ENCODE measurements at places on chromosomes 5 and 9.

- DNase-seq: peak; percentile 80
Observed at GRCh38 chr5:74394916-74395880, 245.3 kb downstream of the ENC1 start.

GRCh38 chr9:93198838-93199625, 15.1 kb downstream of the WNK2 start:
- DNase-seq: no peak

- DNase-seq: no peak
Observed at GRCh38 chr9:135321580-135321979, 158.0 kb upstream of the PPP1R26 start.

GRCh38 chr9:116692616-116693015, 5.5 kb downstream of the TRIM32 start:
- DNase-seq: no peak

Data from SHP77 treated with DMSO at 0.1 percent for 48 hours (cell line).